ENCODE measurements at places on chromosomes 13 and 19.

DNA sequence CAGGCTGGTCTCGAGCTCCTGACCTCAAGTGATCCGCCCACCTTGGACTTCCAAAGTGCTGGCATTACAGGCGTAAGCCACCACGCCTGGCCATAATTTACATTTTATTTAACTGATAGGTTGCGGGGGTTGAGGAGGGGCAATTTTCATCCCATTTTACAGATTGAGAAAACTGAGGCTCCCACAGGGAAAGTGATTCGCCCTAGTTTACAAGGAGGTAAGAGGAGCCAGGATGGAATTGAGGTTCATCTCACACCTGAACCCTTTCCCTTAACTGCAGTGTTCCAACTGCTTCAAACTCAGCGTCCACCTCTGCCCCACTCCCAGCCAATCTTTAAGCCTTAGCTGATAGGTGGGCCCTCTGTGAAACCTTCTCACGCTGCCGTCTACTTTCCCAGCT, 4.0 kb upstream of the NAPA start:
- DNase-seq: no peak

GRCh38 chr19:12660980-12661379, 5.6 kb downstream of the MAN2B1 start:
- no peak for DNase-seq

DNA sequence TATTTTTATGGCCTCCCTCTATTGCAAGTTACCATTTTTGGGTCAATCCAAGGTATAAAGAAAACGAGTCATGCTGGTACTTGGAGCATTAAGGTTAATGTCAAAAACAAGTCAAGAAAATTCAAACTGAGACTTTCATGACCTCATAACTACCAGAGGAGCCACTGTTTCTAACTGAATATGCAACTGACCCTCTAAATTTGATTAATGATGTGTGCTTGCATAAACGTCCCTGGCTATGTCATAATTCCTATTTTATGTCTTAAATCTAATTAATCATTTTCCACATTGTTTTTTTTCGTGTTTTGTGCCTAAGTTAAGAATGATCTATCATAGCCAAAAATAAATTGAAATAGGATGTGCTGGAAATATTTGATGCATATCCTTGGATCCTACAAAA, 396.7 kb upstream of the GPC6 start:
- no peak for DNase-seq

GRCh38 chr13:19984430-19985218, 26.1 kb downstream of the ZMYM2 start:
- peak; percentile 69 for DNase-seq

DNA sequence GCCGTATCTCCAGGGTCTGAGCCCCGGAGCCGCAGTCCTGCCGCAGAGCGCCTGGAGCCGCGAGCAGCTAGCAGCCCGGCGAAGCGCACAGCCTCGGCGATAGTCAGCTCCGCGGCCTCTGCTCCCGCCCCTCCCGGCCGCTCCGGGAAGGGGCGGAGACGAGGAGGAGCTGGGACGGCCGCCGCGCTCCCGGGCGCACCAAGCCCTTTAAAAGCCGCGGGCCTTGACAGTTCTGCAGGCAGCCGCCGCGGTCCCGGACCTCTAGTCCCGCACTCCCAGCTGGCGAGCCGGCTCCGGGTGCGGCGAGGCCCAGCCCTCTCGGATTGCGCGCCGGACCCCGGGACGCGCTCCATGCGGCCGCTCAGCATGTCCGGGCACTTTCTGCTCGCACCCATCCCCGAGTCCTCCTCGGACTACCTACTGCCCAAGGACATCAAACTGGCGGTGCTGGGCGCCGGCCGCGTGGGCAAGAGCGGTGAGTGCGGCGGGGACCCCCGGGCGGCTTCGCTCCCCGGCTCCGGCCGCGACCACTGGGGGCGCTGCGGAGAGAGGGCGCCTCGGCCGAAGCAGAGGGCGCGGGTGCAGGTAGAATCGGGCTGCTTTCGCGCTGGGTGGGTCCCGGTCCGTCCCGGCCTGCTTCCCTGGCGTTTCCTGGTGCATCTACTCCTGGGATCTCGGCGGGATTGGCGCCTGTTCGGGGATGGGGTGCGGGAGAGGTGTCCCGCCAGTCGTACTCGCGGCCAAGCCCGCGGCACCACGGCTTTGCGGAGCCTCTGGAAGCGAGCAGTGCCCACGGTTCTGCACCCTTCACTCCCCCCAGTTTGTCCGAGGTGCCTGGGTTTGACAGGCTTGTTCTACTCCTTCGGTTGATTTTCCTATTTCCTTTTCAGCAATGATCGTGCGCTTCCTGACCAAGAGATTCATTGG, at the start of gene RASL11A:
TSS of gene RASL11A (plus strand) at position 237 of the 927 bp plus-strand sequence. CDS start at position 352, 115 bp downstream.
- peak; percentile 93 for DNase-seq

GRCh38 chr13:83692800-83693199, 189.5 kb downstream of the SLITRK1 start:
- DNase-seq: no peak

- no peak for DNase-seq
Measured at GRCh38 chr19:53388904-53389303, 6.0 kb upstream of the ZNF765 start.

GRCh38 chr13:22468045-22468444, 712.7 kb upstream of the SGCG start:
- DNase-seq: no peak

DNA sequence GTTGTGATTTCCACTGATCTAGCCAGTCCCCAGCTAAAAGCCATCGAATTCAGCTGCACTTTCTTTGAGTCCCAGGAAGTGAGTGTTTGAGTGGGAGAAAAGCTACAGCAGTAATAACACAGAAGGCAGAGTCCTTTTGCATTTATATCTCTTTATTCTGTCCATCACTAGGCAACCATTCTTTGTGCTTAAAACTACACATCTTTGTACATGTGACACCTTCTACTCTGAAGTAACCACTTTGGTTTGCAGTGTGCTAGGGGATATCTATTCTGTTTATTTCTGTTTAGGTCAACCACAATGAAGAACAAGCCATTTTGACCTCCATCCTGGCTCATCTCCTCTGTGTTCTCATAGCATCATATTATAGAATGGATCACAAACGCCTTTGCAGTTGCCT, 226.0 kb upstream of the SERP2 start:
- DNase-seq: no peak

GRCh38 chr19:40257096-40257517, 28.0 kb downstream of the AKT2 start:
- no peak for DNase-seq

- DNase-seq: no peak
Measured at GRCh38 chr19:56321254-56321988, 6.8 kb upstream of the ZSCAN5A start.

DNA sequence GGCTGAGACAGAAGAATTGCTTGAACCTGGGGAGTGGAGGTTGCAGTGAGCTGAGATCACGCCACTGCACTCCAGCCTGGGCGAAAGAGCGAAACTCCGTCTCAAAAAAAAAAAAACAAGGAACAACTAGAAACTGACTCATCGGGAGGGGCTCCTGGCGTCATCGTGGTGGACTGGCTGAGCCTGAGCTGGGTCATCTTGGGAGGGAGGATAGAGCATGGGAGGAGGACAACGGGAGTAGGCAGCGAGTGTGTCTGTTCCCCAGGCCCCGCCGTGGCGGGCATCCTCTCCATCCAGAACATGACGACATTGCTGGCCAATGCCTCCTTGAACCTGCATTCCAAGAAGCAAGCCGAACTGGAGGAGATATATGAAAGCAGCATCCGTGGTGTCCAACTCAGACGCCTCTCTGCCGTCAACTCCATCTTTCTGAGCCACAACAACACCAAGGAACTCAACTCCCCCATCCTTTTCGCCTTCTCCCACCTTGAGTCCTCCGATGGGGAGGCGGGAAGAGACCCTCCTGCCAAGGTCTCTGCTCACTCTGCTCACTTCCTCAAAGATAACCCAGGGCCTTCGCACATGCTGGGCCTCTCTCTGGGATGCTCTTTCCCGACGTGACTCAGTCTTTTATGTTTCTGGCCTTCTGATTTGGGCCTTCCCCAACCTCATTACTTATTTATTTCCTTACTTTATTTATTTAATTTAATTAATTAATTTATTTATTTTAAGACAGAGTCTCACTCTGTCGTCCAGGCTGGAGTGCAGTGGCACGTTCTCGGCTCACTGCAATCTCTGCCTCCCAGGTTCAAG, 16.6 kb downstream of the DDX39A start:
- peak; percentile 91 for DNase-seq
